Motor neuron (in vitro differentiated cells): ENCODE measurements at places on chromosomes 3 and 15.

DNA sequence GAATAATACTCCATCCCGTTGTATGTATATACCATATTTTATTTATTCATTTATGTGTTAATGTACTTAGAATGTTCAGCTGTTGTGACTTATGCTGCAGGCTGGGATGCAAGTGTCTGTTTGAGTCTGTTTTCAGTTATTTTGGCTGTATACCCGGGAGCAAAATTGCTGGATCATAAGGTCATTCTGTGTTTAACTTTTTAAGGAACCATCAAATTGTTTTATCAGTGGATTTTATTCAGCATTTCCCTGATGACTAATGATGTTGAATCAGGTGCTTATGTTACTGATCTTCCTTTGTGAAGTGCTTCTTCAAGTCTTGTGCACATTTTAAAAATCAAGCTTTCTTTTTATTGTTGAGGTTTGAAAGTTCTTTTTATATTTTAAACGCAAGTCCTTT lies 118.1 kb downstream of the SLC25A26 start:
- ATAC-seq: no peak

DNA sequence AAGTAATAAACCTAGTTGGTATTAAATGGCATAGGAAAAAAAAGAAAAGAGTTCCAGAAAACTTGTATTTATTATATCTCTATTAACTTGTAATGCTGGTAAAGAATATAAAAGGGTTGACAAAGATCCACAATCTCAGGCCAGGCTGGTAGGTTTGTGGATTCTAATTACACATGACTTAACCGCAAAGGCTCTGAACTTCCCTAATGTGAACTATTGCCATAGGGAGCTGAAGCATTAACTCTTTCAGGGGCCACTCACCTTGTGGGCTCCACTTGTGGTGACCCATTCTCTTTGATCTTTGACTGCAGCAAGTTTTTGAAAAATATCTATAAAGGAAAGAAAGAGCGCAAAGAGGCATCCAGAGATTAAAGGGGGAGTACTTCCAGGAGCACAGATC lies 58.5 kb downstream of the NEK10 start:
- ATAC-seq: no peak

DNA sequence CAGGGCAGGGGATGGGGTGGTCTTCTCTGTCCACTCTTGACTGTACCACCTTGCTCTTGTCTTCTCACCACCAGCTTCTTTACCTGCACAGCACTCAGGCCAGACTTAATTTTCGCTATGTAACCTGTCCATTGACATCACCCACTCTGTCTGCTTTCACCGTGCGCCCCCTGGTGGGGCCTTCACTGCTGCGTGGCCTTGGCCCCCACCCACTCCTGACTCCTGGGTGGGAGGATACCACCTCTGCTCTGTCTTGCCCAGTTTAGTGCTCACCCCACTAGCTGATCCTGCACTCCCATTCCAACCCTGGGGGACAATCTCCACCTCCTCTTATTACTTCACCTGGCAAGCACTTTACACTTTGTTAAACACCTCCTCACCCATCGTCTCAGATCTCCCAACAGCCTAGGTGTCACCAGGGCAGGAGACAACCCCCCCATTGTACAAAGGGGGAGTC lies 17.7 kb downstream of the PTH1R start:
- ATAC-seq: peak; percentile 14

DNA sequence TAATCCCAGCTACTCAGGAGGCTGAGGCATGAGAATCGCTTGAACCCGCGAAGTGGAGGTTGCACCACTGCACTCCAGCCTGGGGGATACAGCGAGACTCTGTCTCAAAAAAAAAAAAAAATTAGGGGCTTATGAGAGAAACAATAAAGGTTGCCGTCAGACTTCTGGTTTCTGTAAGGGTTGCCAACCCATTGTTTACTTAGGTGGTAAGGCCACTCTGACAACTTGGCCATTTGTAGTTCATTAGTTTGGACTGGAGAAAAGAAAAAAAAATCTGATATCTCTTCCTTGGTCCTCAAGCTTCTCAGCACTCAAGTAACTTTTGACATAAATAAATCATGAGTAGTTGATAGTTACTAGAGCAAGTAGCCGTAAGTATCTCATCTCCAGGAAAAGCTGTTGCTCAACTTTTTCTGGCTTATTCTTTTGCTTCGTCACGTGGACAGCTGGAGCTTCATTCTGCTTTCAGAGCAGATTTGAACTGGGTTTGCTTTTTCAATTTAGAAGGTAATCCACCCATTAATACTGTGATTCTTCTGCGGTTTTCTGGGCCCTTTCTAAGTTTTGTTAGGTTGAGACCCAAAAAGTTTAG lies 9.4 kb downstream of the SNX1 start:
- ATAC-seq: peak; percentile 25

GRCh38 chr3:195133462-195133861 lies 137.5 kb downstream of the XXYLT1 start:
- ATAC-seq: peak; percentile 73
